ENCODE measurements at places on chromosomes 3 and 15.

- DNase-seq: peak; percentile 14
Observed at GRCh38 chr3:122977746-122978466, 49.7 kb downstream of the SEMA5B start.

DNA sequence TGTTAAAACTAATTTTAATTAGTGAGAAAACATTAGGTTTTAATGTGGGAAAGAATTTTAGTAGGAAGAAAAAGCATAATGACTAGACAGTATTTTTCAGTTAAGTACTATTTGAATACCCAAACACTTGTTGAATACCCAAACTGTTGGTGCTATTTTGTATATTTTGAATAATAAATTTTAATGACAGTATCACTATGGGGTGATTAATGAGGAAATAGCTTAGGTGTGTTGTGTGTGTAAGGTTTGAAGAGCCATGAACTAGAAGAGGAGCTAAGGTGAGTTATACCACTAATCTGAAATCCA is 4.7 kb upstream of the EBLN2 start:
- no peak for DNase-seq

DNA sequence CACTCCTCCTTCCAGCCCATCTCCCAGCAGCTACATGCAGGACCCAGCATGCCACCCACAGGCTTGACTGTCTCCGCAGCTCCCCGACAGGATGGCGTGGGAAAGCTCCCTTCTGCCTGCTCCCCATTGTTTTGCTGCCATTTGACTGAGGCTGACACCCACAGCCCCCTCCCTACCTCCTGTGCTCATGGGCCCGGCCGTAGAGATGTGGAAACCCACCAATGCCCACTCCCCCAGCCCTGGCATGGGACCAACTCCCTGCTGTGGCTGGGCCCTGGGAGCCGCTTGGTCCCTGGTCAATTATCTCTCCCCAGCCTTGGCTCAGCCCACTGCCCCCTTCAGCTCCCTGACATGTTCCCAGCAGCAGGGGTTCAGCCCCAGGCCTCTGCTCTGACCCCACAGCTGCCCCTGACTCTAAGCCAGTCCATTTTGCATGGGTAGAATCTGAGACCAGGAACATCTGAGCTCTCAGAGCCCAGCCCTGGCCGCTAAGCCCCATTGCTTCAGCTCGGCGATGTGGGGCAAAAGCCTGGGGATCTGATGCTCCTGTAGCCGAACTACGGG is 8.2 kb downstream of the C3orf22 start:
- DNase-seq: peak; percentile 48

GRCh38 chr3:2870724-2871333 is 239.3 kb downstream of the IL5RA start:
- no peak for DNase-seq

DNA sequence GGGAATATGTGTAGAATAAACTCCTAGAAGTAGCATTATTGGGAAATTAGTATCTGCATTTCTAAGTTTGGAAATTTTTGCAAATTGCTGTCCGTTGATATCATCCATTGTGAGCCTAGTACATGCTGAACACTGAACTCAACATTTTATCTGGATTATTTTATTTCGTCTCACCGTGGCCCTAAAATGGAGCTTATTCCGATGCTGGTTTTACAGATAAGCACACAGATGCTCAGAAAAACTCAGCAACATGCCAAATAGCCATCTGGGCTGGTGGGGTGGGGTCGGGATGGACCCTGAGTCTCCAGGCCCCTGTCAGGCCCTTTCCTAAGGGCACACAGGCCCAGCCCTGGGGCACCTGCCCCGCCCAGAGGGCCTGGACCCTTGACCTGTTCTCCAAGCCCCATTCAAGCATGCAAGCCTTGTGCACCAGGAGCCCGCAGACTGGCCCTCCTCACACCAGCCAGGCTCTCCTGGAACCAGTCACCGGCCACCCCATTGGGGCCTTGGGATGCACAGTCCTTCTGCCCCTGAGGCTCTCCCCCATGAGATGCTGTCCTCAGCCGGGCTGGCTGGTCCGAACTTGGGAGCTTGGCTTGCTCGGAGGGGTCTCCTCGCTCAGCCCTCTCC is 20.7 kb upstream of the KLF13 start:
- no peak for DNase-seq

- DNase-seq: no peak
Observed at GRCh38 chr3:48451270-48451669, 4.7 kb downstream of the ATRIP start.

- DNase-seq: no peak
Observed at GRCh38 chr3:150355574-150355973, 52.5 kb upstream of the TSC22D2 start.

DNA sequence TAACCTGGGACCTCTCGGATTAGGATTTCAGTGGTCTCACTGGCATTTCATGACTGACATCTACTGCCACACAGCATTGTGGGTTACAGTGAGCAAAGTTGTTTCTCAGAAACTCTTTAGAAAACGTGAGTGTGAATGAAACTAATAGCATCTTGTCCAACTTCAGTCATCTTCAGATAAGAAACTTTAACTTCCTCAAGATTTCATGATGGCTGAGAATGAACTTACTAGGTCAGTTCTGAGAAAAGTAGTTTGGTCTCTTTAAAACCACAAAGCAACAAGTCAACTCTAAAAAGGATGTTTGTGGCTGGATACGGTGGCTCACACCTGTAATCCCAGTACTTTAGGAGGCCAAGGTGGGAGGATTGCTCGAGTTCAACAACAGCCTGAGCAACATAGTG is 14.2 kb upstream of the HOMER2 start:
- no peak for DNase-seq

GRCh38 chr15:56349554-56349953 is 15.7 kb upstream of the TEX9 start:
- DNase-seq: no peak

GRCh38 chr3:184052767-184053166 is at the start of gene HTR3C:
Gene HTR3C (plus strand): TSS chr3:184053047. CDS start chr3:184053081, 34 bp downstream.
- no peak for DNase-seq

DNA sequence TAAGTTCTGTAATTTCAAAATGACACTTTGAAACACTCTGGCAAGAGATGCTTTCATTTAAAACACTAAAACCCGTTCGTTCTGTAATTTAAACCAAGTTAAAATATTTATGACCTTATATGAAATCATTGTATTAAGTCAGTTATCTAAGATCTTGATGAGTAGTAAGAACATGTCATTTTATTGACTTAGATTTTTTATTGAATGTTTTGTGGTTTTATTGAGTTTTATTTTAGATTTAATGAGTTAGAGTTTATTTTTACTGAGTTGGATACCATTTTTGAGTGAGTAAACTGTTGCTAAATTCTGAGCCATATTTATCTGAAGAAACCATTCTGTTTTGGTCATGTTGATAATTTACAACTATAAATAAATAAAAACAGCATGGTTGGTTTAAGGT is 94.3 kb downstream of the PPARG start:
- DNase-seq: no peak

DNA sequence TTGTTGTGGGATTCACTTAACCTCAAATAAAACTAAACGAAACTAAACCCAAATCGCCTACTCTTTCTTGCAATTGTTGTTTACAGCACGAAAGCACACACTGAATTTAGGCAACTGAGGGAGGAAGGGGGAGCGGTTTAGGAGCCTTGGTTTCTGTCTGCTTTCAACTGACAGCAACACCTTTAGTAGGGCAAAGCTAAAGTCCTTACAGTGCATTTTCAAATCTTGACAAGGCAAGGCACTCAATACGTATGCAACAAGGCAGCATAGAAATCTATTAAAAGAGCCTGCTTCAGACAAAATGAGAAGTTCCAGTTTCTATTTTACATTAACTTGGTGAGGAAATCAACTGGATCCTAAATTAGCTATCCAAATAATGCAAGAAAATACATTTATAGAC is 174.6 kb downstream of the CHST2 start:
- no peak for DNase-seq

DNA sequence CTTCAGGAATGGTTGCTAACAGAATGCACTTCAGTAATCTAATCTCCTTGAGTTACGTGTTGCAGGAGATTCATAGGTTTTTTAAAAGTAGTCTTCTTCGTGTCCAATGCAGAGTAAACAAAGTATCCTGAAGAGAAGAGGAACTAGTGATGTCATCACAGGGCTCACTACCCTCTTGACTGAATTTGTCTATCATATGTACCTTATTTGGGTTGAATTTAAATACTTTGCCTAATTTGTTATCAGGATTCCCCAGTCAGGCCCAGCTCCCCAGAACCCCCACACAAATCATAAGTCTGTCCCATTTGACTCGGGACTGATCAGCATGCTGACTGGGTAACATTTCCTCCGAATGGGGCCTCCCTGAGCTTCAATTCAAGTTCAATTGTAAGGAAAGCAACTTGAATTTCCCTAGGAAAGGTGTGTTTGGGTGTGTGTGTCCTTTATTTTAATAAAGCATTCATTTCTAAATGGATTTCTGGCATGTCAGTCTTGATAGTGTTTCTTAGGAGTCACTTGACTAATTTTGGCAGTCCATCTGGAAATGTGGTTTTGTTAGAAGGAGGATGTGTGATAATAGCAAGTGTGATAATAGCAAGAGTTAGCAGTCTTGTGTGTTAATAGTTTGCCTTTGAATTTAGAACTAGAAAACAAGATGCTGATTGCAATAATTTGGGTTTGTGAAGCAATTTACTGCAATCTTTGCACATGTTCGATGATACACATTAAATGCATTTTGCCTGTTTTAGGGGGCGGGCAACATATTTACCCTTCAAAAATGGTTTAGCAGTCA is 21.9 kb downstream of the OXNAD1 start:
- DNase-seq: no peak

- DNase-seq: no peak
Observed at GRCh38 chr3:177523872-177524438, 326.7 kb upstream of the TBL1XR1 start.

DNA sequence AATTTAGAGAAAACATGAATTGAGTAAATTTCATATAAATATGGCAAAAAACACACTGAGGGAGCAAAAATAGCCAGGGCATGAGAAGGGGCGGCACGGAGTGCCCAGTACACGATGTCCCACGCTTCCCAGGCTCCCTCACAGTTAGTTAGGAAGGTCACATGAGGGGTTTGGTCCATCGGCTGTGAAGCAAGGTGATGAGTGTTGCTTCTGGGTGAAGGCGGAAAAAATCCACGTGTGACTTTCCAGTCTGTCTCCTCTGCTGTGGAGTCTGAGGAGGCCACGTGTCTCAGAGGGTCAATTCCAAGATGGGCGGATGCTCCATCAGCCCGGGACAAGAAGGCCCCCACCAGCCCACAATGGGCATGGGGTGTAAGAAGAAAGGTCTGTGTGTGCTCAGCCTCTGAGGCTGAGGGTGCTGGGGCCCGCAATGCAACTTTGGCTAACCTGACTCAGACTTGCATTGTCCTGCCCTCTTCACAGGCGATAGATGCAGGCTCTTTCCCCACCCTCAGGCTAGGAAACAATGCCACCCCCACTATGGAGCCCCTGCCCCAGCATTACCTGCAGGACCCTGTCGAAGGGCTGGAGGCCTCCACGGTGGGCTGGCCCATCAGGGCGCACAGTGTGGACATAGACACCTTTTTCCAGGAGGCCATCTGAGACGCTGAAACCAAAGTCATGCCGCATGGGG is 45.7 kb downstream of the GRIP2 start:
- DNase-seq: no peak

GRCh38 chr3:164360738-164361406 is 717.4 kb downstream of the SI start:
- no peak for DNase-seq

GRCh38 chr3:16142350-16143025 is 32.0 kb upstream of the GALNT15 start:
- no peak for DNase-seq

GRCh38 chr15:100834731-100835130 is 44.9 kb upstream of the ALDH1A3 start:
- DNase-seq: no peak

DNA sequence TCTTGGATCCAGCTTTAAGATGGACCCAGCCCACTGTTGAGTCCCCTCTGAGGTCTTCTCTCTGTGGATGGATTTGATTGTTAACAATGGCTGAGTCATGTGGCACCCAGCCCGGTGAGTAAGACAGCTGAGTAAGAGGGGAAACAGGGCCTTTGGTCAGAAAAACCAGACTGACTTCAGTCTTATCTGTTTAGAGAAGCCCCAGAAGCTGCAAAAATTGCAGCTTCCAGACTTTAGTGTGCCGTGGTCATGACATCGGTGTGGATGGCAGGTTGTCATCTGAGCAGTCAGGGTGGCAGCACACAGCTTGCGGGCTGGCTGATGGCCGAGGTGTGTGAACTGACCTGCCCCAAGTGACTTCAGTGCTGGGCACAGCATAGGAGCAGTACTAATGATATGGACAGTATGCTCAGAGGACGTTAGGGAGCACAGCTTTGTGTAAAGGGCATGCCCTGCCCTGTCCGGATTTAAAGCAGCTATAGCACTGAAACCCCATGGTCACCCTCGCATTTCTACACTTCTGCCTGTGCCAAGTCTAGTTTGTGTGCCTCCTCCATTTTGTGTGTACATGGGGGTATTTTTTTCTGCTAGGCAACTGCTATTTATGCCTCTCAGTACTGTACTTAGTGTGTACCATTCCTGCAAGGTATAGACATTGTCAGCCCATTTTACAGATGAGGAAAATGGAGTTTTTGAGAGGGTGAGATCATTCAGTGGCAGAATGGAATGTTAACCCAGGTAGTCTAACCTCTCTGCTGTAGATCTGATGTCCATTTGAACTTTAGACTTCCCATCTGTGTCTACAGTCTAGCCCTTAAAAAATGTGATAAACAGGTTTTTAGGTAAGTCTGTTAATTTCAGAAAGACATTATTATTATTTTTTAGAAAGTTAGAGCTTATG is 44.4 kb downstream of the FLNB start:
- no peak for DNase-seq

GRCh38 chr3:24608701-24609390 is 114.2 kb upstream of the THRB start:
- DNase-seq: no peak

DNA sequence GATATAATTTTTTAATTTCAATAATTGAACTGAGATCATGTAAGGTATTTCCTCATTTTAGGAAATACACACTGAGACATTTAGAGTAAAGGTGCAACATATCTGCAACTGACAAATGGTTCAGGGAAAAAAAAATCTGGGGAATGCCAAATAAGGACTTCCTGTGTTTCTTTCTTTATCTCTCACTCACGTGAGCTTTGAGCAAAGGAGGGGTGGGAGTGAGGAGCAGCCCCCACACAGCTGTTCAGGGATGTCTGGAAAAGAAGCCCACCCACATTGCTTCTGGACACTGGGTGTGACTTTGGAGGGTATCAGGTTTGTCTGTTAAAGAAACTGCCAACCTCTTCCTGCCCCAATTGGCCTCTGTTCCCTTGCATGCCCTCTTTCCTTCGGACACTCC is 5.6 kb upstream of the TP63 start:
- DNase-seq: no peak

GRCh38 chr3:133979553-133979952 is 50.2 kb downstream of the SLCO2A1 start:
- DNase-seq: no peak

- no peak for DNase-seq
Observed at GRCh38 chr3:16056217-16056616, 118.3 kb upstream of the GALNT15 start.

- no peak for DNase-seq
Observed at GRCh38 chr3:98657457-98657856, 64.0 kb upstream of the CPOX start.

GRCh38 chr3:66413151-66413751 is 87.6 kb downstream of the LRIG1 start:
- no peak for DNase-seq

Data from NCI-H1092 (cell line).